ENCODE measurements at places on chromosomes 3 and 15.
A peak's percentile ranks its signal among the peaks of the same experiment; 100 is the strongest.

GRCh38 chr3:131544557-131544956, 41.8 kb upstream of the MRPL3 start:
- DNase-seq = no peak

GRCh38 chr3:117979466-117979865, 1055.2 kb downstream of the IGSF11 start:
- DNase-seq = no peak

DNA sequence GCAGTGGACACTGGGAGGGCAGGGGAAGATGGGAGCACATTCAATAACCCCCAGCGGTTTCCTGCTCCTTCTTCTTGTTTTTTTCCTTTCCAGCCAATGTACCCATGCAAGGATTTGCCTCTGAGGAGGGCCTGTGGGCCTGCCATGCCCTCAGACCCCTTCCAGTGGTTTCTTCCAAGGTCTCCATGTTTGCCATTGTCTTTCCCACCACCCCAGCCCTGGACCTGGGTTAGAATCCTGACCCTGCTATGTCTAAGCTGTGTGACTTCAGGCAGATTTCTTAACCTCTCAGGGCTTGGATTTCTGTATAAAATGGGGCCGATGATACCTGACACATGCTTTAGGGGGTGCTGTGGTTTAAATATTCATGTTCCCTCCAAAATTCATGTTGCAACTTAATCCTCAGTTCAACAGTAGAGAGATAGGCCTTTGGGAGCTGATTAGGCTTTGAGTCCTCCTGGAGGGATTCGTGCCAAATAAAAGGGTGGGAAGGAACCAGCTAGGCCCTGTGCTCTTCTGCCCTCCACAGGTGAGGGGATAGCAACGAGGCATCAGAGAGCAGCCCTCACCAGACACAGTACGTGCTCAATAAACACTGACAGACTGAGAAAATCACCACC, 46.3 kb upstream of the FLNB start:
- peak; percentile 42 for DNase-seq

DNA sequence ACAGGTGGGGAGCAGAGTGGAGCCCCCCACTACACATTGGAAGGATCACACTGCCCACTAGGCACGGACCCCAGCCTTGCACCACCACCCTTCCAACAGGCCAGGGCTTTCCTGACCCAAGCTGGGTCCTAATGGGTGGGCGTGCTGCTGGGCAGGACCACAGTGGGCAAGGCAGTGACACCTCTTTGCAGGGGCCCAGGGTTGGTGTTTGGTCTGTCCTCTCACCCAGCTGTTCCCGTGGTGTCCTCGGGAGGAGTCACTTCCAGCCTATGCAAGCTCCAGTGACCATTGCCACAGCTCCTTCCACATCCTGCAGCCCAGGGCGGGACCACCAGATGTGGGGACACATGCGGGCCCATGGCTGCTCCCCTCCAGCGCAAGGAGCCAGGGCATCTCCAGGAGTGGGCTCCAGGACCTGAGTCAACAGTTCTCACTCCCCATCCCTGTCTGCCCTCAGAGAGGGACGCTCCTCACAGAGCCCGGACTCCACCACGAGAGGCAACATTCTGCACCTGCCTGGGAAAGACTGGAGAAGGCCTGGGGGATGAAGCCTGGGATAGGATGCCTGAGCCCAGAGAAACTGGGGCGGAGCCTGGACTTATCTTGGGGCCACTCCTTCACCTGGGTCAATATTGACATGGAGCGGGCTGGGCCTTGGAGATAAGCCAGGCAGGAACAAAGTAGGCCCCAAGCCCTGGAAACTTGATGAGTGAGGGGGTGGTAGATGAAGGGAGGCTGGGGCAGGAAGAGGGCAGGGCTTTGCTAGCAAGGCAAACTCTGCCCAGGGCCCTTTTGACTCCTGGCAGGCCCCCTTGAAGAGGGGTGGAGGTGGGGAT, 3.9 kb upstream of the VILL start:
- DNase-seq = no peak

- DNase-seq = no peak
Observed at GRCh38 chr3:47005212-47006144, 26.0 kb downstream of the NBEAL2 start.
